ENCODE measurements at places on chromosomes 16 and 17.
A peak's percentile ranks its signal among the peaks of the same experiment; 100 is the strongest.

GRCh38 chr17:64507413-64507782 lies 621 bp downstream of the CEP95 start:
- no peak for DNase-seq

DNA sequence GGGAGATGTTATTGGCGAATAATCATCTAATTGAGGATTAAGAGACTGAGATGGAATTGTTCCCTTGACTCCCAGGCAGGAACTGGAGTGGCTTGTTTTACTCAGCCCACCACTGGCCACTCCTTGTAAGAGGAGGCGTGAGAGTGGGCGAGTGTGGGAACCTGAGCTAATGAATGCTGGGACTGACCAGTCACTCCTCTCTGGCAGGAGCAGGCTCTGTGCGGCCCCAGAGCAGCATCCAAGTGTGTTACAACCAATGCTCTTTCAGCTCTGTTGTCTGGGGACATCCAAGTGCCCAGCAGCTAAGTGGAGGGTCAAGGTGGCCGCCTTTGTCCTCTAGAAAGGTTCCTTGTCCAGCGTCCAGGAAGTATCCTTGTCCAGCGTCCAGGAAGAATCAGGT lies 739.9 kb downstream of the CDH8 start:
- peak; percentile 73 for DNase-seq

DNA sequence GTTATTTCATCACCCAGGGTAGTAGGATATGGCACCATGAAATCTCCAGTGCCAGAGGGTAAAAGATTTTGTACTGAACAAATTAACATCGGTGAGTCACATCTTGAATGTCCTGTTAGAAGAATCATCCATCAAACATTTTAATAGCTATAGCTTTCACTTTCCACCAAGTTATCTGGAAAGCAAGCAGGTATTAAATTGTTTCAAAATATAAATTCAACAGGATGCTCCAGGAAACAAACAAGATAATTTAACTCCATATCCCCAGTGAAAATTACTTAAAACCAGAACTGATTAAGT lies 2.4 kb downstream of the VEZF1 start:
- DNase-seq, result no peak

DNA sequence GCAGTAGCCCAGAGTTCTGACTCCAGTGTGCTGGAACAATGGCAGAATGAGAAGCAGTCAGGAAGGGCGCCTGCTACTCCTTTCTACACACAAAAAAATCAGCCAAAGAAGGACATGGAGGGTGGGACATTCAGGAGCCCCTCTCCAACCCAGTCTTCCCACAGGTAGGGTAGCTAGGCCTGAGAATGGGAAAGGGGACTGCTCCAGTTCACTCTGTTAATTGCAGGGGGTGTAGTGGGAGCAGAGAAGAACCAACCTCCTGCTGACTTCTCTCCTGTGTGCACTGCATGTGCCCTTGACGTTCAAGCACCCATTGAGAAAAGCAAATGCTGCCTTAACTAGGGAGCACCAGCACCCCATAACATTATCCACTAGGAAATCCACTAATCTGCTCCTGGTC lies 119.1 kb upstream of the IRX6 start:
- no peak for DNase-seq

Measured in posterior vena cava (tissue), 2 donors.